NCI-H1694 (cell line): ENCODE measurements at places on chromosomes 12 and 14.

GRCh38 chr12:10238526-10238925 lies 25.8 kb downstream of the GABARAPL1 start:
- no peak for DNase-seq

DNA sequence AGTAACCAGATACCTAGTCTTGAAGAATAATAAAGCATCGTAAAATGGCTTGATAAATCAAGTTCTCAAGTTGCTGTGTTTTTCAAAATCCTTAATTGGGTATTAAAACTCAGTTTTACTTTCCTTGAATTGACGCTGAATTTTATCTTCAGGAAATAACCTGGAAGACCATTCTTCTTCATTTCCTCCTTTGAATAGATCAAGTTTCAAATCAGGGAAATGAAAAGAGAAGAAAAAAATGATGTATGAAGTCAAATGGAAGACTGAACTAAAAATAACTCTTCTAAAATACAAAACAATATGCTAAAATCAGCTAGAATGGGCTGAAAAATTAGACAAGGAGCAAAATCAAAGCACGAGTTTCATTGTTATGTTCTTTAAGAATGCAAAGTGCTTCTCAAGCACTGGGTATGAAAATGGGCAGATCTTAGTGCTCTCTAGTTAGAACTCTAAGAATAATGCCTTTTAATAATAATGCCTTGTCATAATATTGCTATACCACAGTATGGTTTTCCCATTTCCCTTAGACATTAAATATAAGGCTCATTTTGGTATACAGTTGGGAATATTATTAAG lies 54.6 kb upstream of the CLEC14A start:
- no peak for DNase-seq

GRCh38 chr12:45186762-45187161 lies 29.1 kb upstream of the ANO6 start:
- DNase-seq, result no peak

DNA sequence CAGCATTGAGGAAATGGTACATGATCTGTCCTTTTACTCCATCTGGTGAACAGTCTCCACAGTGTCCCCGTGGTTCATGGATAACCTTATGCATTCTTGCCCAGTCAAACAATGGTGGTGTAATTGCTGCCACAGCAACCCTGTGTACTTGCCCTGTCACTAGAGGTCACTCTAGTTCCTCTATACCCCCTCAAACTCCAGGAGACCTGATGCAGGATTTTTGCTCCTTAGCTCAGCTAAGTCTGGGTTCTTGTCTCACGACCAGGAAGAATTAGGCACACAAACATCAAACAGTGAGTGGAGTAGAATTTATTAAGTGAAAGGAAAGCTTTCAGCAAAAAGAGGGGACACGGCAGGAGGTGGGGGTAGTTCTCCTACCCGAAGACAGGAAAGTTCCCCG lies 24.7 kb upstream of the EEA1 start:
- DNase-seq, result no peak

GRCh38 chr12:114409852-114410600 lies 4.1 kb upstream of the TBX5 start:
- no peak for DNase-seq

GRCh38 chr12:70070494-70071007 lies 172.7 kb upstream of the CNOT2 start:
- DNase-seq, result no peak

DNA sequence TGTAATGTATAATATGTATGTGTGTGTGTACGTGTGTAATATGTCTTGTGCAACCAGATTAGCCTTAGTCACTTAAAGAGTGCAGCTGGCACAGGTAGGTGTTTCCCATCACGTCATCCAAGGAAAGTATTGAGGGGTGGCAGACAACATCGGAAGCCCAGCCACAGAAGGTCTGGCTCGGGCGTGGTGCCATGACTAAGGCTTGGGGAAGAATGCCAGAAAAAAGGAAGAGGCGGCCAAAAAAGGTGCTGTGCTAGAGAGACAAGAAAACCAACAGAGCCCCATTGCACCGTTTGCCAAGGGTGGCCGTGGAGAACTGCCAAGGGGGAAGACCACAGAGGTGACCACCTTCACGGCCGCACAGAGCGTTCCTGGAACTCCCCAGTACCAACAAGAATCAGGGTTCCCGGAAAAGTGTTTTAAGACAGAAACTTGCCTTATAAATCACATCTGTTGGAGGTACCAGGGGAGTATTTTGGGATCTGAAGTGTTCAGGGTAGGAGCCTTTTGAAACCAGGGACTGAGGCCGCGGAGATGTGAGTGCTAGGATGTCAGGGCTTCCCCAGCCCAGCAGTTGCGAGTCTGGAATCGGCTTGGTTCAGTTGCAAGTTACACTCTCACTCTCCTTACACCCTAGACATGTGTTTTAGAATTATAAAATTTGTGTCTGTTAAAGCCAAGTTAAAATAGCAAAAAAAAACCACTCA lies 131.2 kb upstream of the DYRK2 start:
- peak; percentile 40 for DNase-seq

GRCh38 chr12:9103050-9103849 lies 12.5 kb downstream of the A2M start:
- DNase-seq, result no peak

DNA sequence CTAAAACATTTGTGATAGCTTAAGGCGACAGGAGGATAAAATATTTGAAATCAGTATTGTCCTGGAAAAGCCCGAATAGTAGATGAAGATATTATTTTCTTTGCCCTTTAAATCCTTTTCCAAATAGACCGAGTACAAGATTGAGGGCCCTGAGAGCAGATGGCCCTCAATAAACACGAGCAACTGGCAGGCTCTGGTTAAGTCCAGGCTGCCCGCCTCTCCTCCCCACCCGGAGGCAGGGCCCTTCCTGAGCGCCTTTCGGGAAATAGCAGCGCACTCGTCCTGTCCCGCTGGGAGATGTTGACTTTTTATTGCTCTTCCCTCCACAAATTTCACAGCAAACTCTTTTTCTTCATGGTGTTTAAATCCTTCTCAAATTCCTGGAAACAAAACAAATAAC lies 50.8 kb upstream of the MAX start:
- DNase-seq, result peak; percentile 64

GRCh38 chr14:68222726-68223125 lies 403.1 kb downstream of the RAD51B start:
- DNase-seq, result no peak

DNA sequence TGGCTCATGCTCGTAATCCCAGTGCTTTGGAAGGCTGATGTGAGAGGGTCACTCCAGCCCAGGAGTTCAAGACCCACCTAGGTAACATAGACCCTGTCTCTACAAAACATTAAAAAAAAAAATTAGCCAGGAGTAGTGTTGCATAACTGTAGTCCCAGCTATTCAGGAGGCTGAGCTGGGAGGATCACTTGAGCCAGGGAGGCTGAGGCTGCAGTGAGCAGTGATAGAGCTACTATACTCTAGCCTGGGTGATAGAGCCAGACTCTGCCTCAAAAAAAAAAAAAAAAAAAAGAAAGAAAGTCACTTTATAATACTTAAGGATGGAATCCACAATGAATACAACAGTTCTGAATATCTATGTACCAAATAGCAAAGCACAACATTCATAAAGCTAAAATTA lies 10.2 kb upstream of the SLC10A1 start:
- DNase-seq, result no peak

GRCh38 chr14:91264151-91265150 lies 19.9 kb upstream of the GPR68 start:
- DNase-seq, result no peak

GRCh38 chr12:98437166-98437565 lies 78.2 kb upstream of the TMPO start:
- no peak for DNase-seq

GRCh38 chr14:27267876-27268275 lies 670.0 kb upstream of the NOVA1 start:
- no peak for DNase-seq

GRCh38 chr12:66852765-66853164 lies 173.9 kb upstream of the GRIP1 start:
- DNase-seq, result no peak

DNA sequence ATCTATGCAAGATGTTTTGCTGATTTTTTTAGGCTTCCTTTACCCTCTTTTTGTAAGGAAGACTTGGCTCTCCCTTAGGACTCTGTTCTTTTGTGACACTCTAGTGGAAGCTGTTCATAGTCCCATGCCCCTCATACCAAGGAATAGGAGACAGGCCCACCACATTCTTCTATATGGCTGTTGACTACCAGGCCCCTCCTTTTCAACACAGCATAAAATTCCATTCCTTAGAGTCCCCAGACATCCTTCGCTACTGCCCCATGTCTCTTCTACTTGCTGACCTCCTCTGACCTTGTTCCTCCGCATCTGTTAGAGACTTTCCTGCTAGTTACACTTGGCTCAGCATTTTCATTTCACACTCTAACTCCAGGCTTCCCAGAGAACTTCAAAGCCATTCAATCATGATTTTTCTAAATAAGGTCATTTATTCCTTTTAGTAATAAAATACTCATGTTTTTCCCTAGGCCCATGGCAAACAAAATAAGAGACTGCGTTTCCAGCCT lies 9.7 kb downstream of the PIK3C2G start:
- DNase-seq, result no peak

- DNase-seq, result no peak
Observed at GRCh38 chr12:109621211-109621694, 47.7 kb downstream of the MVK start.

DNA sequence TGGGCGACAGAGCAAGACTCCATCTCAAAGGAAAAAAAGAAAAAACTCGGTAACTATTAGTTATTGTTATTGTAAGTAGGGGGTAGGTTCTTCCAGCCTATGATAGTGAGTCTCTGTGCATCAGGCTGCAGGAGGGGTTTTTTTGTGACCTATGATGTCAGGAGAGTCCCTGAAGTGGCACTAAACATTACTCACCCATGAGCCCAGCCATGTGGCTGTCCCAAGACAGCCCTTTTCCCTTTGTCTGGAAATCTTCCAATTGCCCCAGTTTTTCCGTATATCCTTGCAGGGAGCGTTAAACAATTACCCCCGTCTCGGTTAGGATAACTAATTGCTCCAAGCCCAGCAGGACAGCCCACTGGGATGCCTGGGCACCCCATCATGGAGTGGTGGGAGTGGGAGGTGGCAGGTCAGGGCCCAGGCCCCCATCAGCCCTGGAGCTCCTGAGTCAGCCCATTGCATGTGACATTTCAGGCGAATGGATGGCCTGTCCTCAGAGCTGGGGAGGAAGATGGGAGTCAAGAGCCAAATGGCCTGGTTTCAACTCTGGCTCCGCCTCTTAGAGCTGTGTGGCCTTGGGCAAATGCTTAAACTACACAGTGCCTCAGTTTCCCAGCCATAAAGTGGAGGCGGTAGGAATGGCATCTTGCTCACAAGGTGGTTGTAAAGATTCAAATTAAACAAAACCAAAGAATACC lies 16.4 kb downstream of the PHETA1 start:
- no peak for DNase-seq

DNA sequence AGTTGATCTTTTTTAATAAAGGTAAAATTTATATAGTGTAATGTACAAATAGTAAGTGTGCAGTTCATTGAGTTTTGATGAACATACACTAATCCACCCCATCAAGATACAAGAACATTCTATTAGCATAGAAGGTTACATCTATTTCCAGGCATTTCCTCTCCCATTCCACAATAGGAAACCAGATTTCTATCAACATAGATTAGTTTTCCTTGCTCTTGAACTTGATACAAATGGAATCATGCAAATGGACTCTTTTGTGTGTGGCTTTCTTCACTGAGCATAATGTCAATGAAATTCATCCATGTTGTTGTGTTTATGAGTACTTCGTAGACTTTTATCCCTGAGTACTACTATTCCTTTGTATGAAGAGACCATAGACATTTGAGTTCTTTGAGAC lies 10.8 kb downstream of the STYX start:
- no peak for DNase-seq

GRCh38 chr12:43951286-43951685 lies 115.4 kb downstream of the TMEM117 start:
- DNase-seq, result no peak

DNA sequence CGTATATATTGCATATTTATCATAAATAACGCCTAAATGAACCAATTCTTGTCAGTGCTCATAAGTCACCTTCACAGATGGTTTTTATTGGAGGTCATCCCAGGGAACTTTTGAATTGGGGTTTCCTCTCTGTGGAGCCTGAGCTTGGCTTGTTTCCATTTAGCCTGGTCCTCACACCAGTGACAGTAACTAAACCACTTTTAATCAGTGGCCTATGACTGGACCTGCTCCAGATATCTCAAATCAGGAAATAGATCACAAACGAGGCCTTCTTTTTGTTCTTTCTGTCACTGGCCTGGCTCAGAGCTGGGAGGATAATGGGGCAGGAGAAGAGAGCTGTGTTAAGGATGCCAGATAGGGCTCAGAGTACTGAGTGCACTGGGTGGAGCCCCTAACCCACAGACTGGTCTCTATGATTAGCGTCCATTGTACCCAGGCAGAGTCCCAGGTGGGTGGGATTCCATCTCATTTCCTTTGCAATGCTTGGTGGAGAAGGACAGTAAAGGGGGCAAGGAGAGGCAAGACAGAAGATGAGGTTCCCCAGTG lies 92.4 kb downstream of the NUAK1 start:
- DNase-seq, result no peak

GRCh38 chr14:61531465-61532122 lies 163.7 kb upstream of the HIF1A start:
- DNase-seq, result no peak

GRCh38 chr12:64627771-64628170 lies 17.5 kb downstream of the RASSF3 start:
- DNase-seq, result no peak

GRCh38 chr12:62817556-62818271 lies 117.2 kb downstream of the PPM1H start:
- DNase-seq, result no peak

DNA sequence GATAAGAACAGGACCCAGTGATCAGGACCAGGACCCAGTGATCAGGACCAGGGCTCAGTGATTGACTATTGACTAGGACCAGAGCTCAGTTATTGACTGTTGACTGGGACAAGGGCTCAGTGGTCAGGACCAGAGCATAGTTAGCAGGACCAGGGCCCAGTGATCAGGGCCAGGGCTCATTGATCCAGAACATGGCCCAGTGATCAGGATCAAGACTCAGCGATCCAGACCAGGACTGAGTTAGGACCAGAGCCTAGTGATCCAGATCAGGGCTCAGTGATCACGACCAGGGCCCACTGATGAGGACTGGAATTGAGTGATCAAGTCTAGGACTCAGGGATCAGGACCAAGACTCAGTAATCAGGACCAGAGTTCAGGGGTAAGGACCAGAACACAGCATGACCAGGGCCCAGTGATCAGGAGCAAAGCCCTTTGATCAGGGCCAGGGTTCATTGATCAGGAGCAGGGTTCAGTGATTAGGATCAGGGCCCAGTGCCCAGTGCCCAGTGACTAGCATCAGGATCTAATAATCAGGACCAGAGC lies 176.0 kb downstream of the TMEM121 start:
- DNase-seq, result no peak
